ENCODE measurements at places on chromosomes 4 and X. TPM values are rescaled to one million over a fixed set of nuclear protein-coding genes. Genes with fewer than 3 reads are reported as not detected.

Gene ARHGAP6
- 0.97 TPM for polyA plus RNA-seq

Gene SHROOM4
- polyA plus RNA-seq, result not detected

Gene IRS4
- polyA plus RNA-seq, result not detected

Gene PIR
- not detected for polyA plus RNA-seq

Gene TMSB15B
- polyA plus RNA-seq, result 13.8 TPM

Gene PAGE3
- polyA plus RNA-seq, result not detected

Measured in IgD-negative memory B cell (primary cell).